ENCODE measurements at places on chromosomes 6 and 20.
A peak's percentile ranks its signal among the peaks of the same experiment; 100 is the strongest.

DNA sequence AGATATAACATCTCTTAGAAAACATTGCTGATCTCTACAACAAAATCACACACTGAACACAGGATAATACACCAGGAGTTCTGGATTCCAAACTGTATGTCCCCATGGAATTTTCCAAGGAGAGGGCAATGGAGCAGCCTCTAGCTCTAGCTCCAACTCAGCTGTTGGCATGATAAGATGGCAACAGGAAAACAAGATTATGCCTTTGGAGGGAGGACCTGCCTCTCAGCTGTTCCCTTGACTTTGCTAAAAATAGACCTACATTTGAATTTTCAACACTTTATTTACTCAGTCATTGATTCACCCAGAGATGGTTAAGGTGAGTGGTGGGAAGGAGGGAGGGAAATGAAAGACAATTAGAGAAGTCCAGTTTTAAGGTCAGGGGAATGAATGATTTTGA is 246.7 kb downstream of the ALDH8A1 start:
- DNase-seq, result no peak

- peak; percentile 50 for DNase-seq
Measured at GRCh38 chr6:169701311-169701953, 397 bp downstream of the WDR27 start.

GRCh38 chr6:89951574-89952104 is 57.4 kb downstream of the GJA10 start:
- no peak for DNase-seq

DNA sequence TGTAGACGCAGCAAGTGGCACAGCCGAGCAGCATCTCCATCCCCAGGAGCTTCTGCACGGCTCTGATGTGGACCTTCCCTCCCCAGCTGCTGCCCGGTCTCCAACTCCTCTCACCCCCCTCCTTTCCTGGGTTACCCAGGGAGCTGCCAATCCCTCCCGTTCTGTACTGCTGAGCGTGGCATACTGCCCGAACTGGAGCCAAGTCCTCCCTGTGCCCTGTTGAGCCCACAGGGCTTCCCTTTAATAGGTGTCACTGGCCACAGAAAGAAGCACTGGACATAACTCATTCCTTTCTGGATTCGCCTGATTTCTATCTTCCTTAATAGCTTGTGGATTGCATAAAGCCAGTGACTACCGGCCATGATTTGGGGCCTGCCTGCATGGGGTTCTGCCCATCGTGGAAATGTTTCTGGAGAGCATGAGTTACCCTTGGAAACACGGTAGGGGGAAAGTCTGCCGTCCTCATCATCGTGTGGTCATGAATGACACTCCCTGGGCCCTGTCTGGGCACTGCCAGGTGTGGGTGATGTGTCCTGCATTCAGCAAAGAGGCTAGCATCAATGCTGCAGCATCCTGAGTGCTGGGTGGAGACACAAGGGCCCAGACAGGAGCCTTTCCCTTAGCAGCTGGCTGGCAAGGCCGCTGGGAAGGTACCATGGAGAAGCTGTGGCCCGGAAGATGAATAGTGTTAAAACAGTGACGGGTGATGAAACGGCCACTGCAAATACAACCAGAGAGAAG is 189.7 kb downstream of the SYNDIG1 start:
- DNase-seq, result no peak

DNA sequence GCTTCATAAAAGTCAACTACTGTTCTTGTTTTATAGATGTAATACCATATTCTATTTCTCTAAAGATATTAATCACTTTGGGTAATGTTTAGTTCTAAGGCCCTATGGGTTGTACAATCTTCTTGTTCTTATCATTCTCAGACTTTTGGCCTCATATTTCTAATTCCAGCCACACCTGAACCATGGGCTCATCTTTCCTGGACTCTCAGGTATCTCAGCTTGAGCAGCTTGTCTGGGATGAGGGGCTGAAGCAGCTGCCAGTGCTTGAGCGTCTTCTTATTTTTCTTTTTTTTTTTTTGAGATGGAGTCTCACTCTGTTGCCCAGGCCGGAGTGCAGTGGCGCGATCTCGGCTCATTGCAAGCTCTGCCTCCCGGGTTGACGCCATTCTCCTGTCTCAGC is 150.2 kb downstream of the KIF6 start:
- DNase-seq, result no peak

DNA sequence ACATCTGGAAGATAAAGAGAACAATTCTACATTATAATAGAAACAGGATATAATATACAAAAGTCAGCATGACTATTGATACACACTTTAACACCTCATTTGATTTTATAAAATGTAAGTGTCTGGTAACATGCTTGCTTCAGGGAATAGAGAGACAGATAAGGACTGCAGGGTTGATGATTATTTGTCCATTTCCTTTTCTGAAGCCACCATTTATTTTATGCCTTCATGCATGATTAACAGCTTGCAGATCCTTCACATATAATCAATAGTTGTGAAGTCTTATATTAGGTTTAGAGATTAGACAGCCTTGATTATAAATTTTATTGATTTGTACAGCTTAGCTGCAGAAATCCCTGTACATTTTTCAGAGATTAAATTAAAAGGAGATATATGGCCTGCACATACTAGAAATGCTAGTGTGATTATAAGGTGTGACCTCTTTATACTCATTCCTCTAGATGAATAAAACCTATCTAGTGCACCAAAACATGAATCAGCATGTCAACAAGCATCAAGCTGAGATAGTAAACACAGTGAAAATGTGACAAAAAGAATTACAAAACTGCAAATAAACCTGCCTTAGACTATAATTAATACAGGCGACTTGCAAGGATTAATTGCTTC is 198.8 kb upstream of the THEMIS start:
- DNase-seq, result no peak

GRCh38 chr6:150625927-150626326 is 26.2 kb downstream of the PLEKHG1 start:
- DNase-seq, result no peak

Data from HT-29 (cell line).